ENCODE measurements at places on chromosomes 4 and X.

DNA sequence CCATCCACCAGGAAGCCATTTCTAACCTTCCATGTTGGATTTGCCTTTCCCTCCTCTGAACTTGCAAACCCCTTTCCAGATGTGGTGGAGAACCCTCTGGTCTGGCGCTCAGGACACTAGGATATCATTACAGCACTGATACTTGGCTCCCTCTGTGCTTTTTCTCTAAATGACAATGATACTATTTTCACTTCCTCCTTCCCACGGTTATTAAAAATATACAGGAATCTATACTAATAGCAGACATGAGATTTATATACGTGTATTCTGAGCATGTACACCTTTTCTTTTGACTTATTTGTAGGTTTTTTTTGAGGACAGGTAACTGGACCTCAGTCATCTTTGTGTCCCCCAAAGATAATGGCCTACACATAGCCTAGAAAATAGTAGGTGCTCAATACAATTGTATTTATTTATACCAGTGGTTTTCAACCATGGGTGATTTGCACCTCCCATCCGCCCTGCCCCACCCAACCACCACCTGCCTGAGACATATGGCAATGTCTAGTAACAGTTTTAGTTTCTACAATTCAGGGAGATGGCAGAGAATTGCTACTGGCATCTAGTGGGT lies 60.4 kb upstream of the PLAC8 start:
- no peak for DNase-seq

- DNase-seq: peak; percentile 73
These were observed 429 bp downstream of the UVSSA start for GRCh38 chr4:1347410-1347864.

DNA sequence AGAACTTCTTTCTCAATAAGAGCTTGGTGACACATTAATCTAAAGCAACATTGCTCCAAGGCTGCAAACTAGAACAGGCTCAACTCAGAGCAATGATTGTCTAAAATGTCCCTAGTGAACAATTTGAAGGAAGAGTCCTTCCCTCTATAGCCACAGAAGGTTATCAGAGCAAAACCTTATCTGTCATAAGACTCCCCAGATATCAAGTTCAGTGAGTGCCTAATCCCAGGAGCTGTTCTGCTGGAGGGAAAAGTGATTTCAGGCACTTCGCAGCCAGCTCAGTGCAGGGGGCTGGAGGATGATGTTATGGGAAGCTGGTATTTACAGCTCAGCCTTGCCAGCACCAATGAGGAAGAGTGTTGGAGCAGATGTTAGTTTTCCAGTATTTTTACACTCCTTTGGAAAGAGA lies 497.5 kb downstream of the INPP4B start:
- no peak for DNase-seq

- DNase-seq: no peak
These were observed 120.9 kb upstream of the NRK start for GRCh38 chrX:105701310-105702052.

GRCh38 chr4:22483551-22483981 lies 32.3 kb downstream of the ADGRA3 start:
- DNase-seq: no peak

DNA sequence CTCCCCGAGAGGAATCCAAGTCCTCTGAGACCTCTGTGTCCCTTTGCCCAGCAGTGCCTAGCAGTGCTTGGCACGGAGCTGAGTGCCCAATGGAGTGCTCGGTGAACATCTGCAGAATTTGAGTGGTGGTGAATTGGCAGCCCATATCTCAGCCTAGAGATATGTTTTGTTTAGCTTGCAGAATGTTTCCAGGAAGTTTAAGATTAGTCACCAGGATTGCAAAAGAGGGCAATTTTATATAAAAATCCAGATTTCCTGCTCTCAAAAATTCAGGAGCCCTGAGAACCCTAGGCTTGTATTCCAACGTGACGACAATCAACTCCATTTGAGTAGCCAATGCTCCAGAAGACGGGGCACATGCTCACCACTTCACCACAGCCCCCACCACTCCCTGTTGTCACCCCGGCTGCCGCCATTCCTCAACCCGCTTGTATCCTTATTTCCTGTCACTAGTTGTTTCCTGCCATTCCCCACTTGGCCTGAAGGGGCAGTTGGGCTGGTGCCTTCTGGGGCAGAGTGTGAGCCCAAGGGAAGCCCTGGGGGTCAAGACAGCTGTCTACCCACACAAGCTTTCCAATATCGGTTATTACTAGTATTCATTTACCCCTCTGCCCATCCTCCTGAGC lies 116.9 kb downstream of the EFNB1 start:
- DNase-seq: no peak

- DNase-seq: no peak
These were observed 5.5 kb upstream of the MXD4 start for GRCh38 chr4:2267320-2267811.

GRCh38 chrX:3743801-3744439 lies 30.5 kb upstream of the PRKX start:
- DNase-seq: no peak

DNA sequence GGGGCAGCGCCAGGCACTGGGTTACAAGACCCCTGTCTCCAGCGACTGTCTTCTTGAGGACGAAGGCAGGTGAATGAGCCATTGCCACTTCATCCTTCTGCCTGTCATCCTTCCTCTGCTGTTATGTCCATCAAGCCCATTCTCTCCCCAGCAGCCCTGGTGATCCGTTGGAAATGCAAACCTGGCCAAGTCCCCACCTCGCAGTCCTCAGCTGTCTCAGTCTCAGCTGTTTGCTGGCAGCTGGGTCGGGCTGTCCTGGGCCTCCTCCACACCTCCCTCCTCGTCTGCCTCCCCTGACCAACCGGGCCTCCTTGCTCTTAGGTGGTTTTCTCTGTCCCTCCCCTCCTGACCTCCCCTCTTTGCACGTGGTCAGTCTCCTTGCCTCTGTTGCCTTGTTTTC lies 38.0 kb downstream of the PTTG2 start:
- DNase-seq: no peak

GRCh38 chrX:49089553-49089952 lies 9.9 kb upstream of the WDR45 start:
- DNase-seq: no peak

- DNase-seq: no peak
These were observed 11.6 kb upstream of the CENPVL2 start for GRCh38 chrX:51694254-51694653.

DNA sequence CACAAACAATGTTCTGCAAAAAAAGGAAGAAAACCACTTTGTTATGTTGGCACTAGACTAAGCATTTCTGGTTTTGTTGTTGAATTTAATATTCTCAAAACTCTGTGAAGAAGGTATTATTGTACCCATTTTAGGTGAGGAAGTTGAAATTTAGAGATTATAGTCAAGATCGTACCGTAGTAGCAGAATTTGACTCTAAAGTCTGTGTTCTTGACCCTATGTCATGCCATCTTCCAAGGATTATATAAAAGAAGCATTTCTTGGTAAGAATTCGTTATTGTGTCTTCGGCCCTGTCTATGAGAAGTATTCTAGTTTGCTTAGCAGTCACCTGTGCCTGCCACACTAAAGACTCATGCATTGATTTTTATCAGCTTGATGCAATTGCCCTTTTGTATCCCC lies 104.4 kb upstream of the MAP9 start:
- no peak for DNase-seq

DNA sequence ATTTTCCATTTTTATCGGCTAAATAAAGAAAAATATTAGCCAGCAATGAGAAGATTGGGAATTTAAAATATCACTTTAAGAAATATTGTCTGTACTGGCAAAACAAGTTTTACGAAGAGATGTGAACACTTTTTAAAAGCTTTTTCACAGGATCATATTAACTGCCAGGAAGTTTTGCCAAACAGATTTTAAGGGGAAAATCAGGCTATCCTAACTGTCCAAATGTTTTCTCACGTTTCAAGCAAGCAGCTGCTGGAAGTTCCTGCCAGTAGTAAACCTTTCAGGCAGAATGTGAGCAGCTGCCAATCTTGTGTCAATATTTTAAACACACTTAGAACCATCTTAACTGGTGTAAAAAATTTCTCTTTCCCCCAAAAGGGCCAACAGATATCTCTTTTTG lies 101.1 kb downstream of the ADGRL3 start:
- no peak for DNase-seq

DNA sequence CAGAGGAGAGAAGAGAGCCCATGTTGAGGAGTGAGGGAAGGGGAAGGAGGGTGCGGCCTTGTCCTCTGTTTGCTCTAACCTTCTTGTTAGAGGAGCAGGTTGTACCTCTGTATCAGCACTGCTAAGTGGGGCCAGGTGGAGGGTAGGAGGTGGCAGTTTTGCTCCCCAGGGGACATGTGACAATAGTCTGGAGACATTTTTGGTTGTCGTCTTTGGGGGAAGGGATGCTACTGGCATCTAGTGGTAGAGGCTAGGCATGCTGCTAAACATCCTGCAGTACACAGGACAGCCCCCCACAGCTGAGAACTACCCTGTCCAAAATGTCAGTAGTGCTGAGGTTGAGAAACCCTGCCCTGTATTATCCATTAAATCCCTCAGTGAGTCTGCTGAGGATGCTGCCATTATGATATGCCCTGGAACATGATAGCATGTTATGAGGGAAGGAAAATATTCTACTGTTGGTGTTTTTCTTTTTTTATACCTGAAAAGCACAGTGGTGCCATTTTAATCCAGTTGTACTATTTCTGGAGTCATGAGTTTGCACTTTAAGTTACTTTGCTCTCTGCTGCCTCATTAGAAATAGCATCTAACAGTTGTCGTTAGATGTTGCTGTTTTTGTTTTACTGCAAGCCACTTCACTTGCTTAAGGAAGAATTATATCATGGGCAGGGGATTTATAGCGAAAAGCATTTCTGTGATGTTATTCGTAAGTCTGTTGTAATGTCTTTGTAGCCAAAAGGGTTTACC lies 90.6 kb downstream of the LRP2BP start:
- DNase-seq: no peak

DNA sequence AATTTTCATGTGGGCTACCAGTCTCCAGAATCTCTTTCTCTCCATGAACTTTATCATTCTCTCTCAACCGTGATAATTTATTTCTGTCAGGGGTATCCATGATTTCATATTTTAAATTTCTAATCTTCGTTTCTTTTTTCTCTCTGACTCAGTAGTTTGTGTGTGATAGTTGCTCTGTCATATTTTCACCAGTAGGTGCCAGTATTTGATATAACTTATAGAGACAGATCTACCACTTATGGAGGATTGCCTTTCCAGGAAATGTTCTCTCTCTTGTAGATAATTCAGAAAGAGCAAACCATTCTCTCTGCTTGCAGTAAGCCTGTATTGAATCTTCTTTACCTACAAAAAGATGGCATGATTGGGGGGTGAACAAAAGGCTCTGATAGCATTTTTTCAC lies 79.3 kb upstream of the DYNLT3 start:
- DNase-seq: no peak

GRCh38 chr4:70152088-70152487 lies 1.9 kb upstream of the PRR27 start:
- no peak for DNase-seq

DNA sequence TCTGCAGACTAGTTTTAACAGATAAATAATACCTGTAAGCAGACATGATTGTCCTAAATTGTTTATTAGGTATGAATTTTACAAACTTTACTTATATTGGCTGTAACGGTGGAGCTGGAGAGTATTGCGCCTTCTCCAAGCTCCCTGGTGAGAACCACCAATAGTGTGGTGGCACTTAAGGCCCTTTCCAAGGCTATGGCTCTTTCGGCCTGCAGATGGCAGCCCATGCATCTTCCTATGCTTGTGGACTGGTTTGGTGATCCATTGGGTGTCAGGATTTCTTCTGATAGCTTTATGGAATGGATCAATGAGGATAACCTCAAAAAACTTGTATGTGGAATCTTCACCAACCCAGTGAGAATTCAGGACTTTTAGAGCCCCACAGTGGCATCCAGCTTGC lies 7.8 kb downstream of the LARP1B start:
- no peak for DNase-seq

DNA sequence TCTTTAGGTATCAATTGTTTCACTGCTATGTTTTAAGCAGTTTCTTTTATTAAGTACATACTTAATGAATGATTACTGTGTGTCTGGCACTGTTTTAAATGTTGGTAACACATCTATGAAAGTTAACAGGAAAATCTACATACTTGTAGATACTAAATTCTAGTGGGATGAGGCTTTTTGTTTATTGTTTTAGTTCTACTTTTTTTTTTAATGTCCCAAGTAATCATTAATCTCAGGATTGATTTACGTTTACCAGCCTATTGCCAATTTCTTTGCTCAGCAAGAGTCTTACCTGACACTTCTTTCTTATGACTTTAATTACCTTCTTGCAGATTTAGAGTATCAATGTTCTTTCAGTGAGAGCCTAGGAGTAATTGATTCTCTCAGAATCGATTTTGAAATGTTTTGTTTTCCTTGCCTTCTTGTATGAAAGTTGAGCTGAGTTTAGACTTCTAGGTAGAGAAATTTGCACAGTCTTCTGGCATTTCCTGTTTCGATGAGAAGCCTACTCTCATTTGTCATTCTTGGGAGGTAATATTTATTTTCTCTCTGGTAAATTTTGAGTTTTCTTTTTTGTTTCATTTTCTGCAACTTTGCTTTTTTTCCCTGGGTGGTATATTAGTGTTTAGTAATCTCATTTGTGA lies 235.2 kb upstream of the ANKRD50 start:
- DNase-seq: no peak

GRCh38 chrX:41133551-41133950 lies 48.3 kb downstream of the USP9X start:
- DNase-seq: no peak

GRCh38 chrX:148649145-148649795 lies 148.9 kb downstream of the AFF2 start:
- DNase-seq: no peak

GRCh38 chr4:11138964-11139363 lies 289.7 kb downstream of the HS3ST1 start:
- DNase-seq: no peak

DNA sequence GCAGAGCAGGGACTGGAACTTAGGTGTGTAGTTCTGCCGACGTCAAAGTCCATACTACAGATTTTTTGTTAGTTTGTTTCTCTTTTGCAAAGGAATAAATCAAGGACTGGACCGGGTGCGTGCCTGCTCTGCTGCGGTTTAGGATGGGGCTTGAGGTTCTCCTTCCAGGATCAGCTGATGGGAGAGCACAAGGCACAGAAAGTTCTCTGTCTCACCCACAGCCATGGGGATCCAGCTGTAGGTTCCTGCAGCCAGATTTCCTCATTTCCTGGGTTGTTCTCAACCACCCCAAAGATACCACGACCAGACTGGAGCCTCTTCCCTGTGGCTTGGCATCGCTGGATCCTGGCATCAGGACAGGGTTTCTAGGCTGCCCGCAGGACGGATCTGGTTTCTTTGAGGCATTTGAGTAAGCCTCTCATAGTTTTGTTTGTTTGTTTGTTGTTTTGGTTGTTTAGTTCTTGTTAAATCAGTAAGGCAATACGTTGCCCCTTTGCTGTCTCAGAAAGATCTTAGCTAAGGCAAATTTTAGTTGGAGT lies 789 bp upstream of the SRPX start:
- no peak for DNase-seq

DNA sequence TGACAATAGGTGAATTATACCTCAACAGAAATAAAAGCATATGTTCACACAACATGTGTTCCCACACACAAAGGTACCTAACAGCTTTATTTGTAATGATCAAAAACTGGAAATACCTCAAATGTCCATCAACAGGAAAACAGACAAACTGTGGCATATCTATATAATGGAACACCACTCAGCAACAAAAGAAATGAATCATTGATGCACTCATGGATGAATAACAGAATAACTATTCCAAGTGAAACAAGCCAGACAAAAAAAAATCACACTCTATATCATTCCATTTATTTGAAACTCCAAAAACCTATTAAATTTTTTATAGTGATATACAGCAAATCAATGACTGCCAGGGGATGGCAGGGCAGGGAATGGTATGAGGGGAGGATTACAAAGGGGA lies 148.1 kb downstream of the PLS3 start:
- no peak for DNase-seq

- no peak for DNase-seq
These were observed 75.0 kb upstream of the IL2 start for GRCh38 chr4:122531514-122531913.

GRCh38 chr4:141826260-141826659 lies 189.9 kb downstream of the IL15 start:
- no peak for DNase-seq
